Dermis microvascular lymphatic vessel endothelial cell (primary cell): ENCODE measurements at places on chromosomes 5 and 9. TPM values are rescaled to one million over a fixed set of nuclear protein-coding genes. Genes with fewer than 3 reads are reported as not detected.

ORM2 gene
- total RNA-seq = not detected in 2 replicates

STPG3 gene
- not detected in 2 replicates for total RNA-seq

FOXD1 gene
- total RNA-seq = under 0.01 and 0.13 TPM in 2 replicates

SPINK7 gene
- not detected in 2 replicates for total RNA-seq

ST8SIA4 gene
- 4.8 and 7.2 TPM in 2 replicates for total RNA-seq

ATP6V0E1 gene
- total RNA-seq = 326 and 336 TPM in 2 replicates

C5orf52 gene
- not detected in 2 replicates for total RNA-seq
